ENCODE measurements at places on chromosomes 4 and X.

GRCh38 chr4:26204911-26205370, 115.9 kb upstream of the RBPJ start:
- DNase-seq = no peak

DNA sequence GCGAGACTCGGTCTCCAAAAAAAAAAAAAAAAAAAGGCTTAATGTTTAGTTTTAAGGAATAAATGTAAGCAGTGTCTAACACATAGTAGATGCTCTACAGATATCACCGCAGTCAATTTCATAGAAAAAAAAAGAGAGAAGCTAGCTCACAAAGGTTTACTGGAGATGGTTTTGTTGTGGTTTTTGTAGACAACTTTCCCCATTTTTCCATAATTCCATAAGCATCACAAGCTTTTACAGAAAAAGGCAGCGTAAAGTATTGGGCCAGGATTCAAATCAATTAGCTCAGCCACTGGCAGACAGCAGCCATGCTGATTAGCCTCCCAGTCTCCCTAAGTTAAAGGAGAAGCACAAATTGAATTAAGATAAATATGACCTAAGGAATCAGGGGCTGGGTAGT, 1.5 kb downstream of the GRSF1 start:
- DNase-seq = no peak

DNA sequence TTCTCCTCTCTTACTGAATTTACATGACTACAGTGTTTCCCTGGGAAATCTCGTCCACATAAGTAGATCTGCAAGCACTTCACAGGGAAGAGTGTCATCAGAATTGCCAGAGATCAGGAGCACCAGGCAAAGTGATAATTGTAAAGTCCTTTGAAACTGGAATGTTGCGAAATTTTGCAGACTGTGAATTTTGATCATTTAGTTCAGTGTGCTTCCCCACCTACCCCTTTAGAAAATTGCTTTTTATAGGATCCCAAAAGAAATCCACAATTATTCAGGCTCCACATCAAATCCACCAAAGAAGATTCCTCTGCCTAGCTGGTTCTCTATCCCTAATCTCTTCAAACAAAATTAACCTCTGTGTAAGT, 10.2 kb downstream of the PTCHD1 start:
- no peak for DNase-seq

- no peak for DNase-seq
Observed at GRCh38 chr4:24236532-24236931, 346.7 kb upstream of the PPARGC1A start.

GRCh38 chr4:172707622-172708021, 461.0 kb upstream of the GALNT7 start:
- DNase-seq = no peak
